ENCODE measurements at places on chromosomes 3 and 15. TPM values are rescaled to one million over a fixed set of nuclear protein-coding genes. Genes with fewer than 3 reads are reported as not detected.

CTXN2 gene
- total RNA-seq = not detected

NAALADL2 gene
- 1.3 TPM for total RNA-seq

TLE3 gene
- total RNA-seq = 196 TPM

SH3GL3 gene
- total RNA-seq = not detected

PLSCR2 gene
- total RNA-seq = not detected

HOMER2 gene
- 3.7 TPM for total RNA-seq

DNAH12 gene
- total RNA-seq = 0.63 TPM

AP3B2 gene
- 0.10 TPM for total RNA-seq

NOX5 gene
- not detected for total RNA-seq

ERICH6 gene
- 0.21 TPM for total RNA-seq

CPLX3 gene
- total RNA-seq = not detected

PCSK6 gene
- total RNA-seq = 6.6 TPM

P2RY1 gene
- 3.1 TPM for total RNA-seq

CATSPER2 gene
- total RNA-seq = 2.5 TPM

MORC1 gene
- total RNA-seq = 0.84 TPM

A4GNT gene
- not detected for total RNA-seq

ZBTB47 gene
- 2.4 TPM for total RNA-seq

NEO1 gene
- 9.6 TPM for total RNA-seq

SPTSSB gene
- total RNA-seq = 0.31 TPM

ETFA gene
- 51.5 TPM for total RNA-seq

SLC2A2 gene
- not detected for total RNA-seq

AHSG gene
- total RNA-seq = not detected

TRH gene
- 0.10 TPM for total RNA-seq

IFRD2 gene
- total RNA-seq = 19.0 TPM

TMC3 gene
- not detected for total RNA-seq

SLC22A13 gene
- total RNA-seq = not detected

FOXB1 gene
- total RNA-seq = 0.10 TPM

CYP1A2 gene
- not detected for total RNA-seq

FBXL2 gene
- total RNA-seq = 0.10 TPM

CAMP gene
- not detected for total RNA-seq

FAM81A gene
- 0.94 TPM for total RNA-seq

VGLL3 gene
- total RNA-seq = under 0.01 TPM

TGM4 gene
- total RNA-seq = not detected
